ENCODE measurements at places on chromosomes 12 and 14.

DNA sequence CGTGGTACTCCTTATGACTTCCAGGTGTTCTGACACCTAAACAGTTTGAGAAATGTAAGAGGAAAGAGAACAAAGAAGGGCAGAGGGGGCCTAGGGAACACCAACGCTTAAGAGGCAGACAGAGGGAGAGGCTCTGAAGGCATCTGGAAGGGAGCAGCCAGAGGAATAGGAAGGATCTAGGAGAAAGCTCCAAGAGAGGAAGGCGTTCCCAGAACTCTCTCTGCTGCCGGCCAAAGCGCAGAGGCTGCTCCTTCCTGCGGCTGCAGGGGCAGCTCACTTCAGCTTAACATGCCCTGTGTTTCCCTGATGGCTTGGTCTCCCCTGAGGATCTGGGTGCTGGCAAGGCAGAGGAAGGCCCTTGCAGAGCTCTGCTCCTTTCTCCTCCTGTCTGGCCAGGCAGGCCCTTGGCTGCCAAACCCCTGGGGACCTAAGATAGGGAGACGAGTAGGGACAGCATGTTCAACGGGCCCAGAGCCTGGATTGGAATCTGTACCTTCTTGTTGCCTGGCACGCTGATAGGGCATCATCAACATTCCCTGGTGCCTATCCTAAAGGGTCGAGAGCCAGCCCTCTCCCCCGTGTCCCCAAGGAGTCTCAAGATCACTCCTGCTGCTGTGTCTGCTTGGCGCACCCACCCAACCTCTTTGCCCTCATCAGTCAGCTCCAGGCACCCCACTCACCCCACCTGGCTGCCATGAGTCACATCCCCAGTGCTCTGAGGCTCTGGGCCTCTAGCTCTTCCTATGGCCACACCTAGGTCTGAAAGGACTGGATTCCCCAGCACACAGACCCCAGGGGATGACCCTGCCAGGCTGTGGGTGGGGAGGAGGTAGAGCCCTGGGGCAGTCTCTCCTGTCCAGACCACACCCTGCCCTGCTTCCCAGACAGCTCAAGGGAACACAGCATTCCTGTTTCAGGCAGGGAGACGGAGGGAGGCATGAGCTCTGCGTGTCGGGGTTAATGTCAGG, 45.6 kb downstream of the LTBP2 start:
- peak; percentile 78 for DNase-seq

- DNase-seq = peak; percentile 12
These were observed 17.2 kb upstream of the ELK3 start for GRCh38 chr12:96177013-96177412.

DNA sequence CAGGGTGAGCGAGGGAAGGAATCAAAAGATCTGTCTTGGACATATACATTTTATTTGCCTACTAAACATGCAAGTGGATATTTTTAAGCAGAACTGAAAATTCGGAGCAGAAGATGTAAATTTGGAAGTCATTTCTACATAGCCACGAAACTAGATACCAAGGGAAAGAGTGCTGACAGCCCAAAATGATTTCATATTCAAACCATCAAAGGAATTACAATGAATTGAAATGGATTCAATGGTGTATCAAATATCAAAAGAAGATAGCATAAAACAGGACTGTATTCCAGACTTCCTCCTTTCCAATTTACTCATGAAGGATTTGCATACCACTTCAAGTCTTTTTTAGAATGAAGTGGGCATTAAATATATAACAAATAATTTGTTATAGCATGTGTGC, 313.5 kb upstream of the KITLG start:
- DNase-seq = no peak

DNA sequence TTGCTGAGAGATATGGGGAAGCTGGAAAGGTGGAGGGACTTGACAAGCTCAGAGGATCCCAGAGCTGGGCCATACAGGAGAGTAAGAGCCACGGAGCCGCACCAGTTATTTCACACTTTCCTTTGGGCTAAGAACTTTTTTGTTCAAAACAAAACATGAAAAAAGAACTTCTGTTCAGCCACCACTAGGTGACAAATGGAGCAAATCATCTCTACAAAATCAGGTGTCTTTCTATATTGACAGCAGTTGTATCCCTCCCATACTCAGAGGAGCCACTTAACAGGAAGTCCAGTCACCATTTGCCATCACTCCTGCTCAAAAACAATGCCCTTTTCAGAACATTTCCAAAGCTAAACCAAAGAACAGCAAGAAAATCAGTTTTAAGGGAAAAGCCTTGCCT, 70.3 kb upstream of the DBX2 start:
- DNase-seq = no peak

DNA sequence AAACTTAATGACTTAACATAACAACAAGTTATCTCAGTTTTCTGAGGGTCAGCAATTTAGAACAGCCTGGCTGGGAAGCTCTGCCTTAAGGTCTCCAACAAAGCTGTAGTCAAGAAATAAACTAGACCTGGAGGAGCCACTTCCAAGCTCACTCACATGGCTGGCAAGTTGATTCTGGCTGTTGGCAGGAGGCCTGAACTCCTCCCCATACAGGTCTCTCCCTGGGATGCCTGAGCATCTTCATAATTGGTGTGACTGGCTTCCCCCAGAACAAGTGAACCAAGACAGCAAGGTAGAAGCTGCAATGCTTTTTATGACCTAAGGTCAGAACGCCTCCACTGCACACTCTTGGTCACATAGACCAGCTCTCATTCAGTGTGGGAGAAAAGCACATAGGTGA, 128.3 kb downstream of the SAMD4A start:
- no peak for DNase-seq

- no peak for DNase-seq
These were observed 56.1 kb downstream of the SLC35F4 start for GRCh38 chr14:57809808-57810207.

- DNase-seq = no peak
These were observed 68.3 kb upstream of the DDX11 start for GRCh38 chr12:31005256-31005943.

GRCh38 chr12:123713398-123713797, 1.2 kb downstream of the ATP6V0A2 start:
- DNase-seq = no peak

DNA sequence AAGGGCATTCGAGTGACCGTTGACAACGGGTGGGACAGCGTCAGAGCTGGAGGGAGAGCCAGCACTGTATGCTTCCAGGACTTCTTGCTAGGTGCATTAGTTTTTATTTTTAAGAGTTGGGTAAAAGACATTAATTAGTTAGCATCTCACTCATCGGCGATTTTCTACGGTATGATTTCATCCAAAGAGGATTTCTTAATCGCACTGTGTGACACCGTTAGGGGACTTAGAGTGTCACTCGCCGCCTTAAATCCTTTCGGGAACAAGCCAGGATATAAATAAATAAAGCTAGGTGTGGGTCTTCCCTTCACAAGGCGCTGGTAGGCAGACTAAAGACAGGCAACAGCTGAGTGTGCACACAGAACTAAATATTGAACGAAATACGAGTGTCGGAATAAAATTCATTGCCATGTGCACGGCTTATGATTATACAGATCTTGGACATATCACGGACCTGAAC, 869 bp upstream of the NOVA1 start:
- DNase-seq = no peak

DNA sequence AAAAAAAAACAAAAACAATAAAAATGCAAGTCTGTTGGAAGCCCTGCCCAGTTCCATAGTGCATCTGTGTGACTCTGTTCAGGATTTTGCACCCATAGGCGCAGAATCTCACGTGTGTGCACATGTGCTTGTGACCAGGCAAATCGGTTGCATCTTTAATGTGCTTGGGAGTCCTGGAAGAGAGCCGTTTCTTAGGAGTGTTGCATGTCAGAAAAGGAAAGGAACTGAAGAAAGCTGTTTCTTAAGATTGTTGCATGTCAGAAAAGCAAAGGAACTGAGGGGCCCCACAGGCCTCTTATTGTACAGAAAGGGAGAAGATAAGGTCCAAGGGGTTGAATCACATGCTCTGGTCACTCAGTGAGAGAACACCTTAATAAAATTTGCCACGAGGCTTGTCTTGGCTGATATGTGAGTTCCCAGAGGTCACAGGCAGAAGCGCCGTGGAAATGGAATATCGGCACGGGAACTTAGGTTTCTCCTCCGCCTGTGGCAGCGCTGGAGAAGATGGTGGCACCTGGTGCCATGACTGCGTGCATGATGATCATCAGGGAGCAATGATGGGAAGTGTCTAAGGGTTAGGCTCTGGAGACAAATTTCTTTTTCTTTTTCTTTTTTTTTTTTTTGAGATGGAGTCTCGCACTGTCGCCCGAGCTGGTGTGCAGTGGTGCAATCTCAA, 90.0 kb downstream of the LRRC74A start:
- no peak for DNase-seq

DNA sequence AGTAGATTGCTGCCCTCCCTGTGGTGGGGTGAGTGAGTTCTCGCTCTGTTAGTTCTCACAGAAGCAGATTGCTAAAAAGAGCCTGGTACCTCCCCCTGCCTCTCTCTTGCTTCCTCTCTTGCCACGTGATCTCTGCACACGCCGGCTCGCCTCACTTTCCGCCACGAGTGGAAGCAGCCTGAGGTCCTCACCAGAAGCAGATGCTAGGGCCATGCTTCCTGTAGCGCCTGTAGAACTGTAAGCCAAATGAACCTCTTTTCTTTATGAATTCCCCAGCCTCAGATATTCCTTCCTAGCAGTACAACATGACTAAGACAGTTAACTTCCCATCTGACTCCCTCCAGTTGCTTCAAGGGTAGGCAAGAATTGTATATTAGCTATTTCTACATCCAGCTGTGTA, 76.2 kb downstream of the ETV6 start:
- DNase-seq = no peak

GRCh38 chr12:73226593-73226992, 954.4 kb downstream of the TRHDE start:
- peak; percentile 7 for DNase-seq

- no peak for DNase-seq
These were observed 74.8 kb downstream of the KIF21A start for GRCh38 chr12:39368096-39368495.

- no peak for DNase-seq
These were observed 172.2 kb downstream of the PRKD1 start for GRCh38 chr14:29755311-29756018.

DNA sequence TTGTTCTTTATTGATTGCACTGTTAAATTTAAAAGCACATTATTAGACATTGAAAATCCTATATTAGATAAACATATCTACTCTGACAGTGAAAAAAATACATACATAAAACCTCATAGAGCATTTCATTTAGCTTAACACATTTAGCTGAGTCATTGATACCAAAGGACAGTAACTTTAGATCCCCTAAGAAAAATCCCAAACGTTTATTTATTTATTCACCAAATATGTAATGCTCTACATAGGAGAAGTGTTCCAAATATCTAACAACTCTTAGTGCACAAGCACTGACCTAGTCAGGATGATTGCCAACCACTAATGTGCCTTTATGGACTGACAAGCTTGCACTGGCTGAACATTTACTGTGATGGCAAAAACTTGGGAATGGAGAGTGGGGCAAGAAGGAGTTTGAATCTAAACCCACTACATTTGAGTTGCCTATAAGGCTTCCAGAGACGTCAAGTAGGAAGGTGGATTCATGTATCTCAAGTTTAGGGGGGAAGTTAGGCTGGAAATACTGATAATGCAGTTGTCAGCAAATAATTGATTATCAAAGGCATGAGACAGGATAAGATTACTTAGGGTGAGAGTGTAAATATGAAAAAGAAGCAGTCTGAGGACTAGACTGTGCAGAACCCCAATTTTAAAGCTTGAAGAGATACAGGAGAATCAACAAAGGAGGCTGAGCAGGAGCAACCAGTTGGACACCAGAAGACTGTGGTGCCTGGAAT, 156.4 kb downstream of the PLCZ1 start:
- DNase-seq = no peak

DNA sequence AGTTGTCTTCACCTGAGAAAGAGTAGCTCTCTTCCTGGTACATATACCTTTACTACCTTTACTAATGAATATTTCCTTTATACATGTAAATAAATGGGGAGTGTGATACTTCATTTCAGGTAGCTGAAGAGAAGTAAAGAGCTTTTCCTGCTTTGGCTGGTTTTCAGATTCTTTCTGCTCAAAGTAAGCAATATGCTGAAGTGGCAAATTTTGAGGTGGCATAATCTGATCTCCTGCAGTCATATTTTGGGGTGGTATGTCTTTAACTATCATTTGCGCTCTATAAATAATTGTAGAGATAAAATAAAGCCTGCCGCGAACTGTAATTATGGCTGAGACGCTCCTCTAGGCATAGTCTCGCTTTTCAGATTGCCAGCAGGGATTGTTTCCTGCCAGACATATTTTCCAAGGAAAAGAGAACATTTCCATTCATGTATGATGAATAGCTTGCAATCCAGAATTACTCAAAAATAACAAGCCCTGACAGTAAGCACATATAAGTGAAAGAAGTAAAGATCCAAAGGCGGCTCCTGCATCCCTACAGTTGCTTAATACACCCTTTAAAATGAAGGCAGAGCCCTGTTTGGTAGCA, 200.7 kb downstream of the C12orf50 start:
- no peak for DNase-seq

All from trophoblast cell (in vitro differentiated cells and primary cell).